Stimulated activated CD4-positive, alpha-beta T cell treated with anti-CD3 and anti-CD28 coated beads, TNF-alpha, amount 100 ng/mL, for 48 hours (primary cell): ENCODE measurements at places on chromosomes 6 and 20.

DNA sequence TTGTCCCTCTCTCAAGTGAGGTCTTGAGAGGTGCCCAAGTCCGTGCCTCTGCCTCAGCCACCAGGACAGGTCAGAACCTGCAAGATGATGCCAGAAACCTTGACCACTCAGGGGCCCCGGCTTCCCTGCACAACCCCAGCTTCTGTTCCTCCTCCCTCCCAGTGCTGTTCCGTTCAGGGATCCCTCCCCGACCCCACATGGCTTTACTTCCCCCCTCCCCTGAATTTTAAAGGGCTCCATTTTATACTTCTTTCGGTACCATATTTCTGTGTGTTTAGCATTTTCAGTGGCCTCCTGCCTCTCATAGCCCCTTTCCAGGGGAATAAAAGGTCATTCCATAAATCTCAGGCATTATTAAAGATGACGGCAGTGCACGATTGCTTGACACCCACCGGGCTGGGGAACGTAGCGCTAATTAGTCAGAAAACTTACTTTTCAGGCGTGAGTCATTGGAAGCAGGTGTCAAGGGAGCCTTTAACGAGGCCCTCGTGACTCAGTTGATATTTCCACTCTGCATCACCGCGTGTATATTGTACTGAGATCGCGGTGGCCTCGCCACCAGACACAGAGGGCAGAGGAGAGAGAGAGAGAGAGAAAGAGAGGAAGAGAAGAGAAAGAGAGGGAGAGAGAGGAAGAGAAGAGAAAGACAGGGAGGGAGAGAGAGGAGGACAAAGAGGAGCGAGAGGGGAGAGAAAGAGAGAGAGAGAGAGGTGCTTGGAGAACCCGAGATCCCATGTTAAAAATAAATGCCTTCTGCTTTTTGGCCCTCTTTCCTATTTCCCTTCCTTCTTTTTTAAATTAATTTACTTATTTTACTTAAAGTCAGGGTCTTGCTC lies 21.3 kb downstream of the KCNG1 start:
- no peak for DNase-seq

DNA sequence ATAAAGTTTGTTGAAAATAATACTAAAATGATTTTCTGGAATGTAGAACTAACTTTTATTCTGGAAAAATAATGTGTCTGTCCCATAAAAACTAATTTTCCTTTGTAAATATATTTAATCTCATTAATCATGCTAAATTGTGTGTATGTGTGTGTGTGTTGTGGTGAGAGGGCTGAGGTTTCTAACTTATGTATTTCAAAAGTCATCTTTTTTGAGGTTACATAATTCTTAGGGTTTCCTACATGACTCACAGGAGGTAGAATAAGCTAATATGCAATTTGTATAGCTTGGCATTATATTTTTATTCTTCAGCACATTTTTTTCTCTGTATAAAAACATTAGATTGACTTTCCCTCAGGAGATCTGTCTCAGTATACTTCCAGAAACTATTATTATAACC lies 64.1 kb upstream of the CLVS2 start:
- no peak for DNase-seq

GRCh38 chr20:62454904-62455636 lies 20.7 kb downstream of the GATA5 start:
- DNase-seq, result no peak

DNA sequence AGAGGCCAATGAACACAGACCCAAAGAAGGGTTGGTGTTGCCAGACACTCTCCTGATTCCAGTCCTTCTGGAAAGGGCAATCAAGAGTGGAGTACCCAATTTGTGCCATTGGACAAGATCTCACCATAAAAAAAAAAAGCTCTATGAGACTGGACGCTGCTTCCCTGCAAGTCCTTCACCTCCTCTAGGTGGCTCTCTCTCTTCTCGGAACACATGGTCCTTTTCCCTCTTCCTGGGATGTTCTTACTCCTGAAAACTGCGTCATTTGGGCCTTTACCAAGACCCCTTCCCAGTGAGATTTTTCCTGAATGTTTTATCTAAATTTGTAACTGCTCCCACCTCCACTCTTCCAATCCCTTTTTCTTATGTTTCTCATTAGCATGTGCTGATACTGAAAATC lies 280.8 kb downstream of the FOXA2 start:
- DNase-seq, result no peak

DNA sequence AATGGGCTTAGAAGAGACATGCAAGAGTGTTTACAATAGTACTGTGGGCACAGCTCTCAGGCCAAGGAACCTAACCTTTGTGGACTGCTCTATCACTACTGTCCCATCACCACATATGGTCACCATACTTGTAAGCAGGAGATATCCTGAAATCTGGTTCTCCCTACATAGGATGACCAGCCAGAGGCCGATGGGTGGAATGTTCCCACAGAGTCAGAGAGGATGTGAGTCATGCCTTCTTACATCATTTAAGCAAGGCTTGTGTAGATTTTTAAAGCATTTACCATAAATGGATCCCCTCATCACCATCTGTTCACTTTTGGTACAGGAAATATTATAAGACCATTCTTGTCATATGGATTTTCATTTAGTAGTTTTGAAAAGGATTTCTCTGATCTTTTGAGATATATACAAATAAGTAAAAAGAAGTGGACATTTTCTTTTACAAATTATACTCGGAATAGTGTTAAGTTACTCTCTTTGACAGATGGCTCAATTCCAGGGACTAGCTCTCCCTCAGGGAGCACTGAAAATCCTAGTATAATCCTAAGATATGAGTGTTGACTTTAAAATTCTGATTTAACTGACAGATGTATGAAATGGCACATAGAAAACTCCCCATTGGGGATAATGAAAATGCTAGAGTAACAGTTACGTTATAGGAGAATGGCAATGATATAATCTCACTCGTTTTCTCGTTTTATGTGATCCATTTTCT lies 6.6 kb downstream of the HTR1B start:
- DNase-seq, result no peak

DNA sequence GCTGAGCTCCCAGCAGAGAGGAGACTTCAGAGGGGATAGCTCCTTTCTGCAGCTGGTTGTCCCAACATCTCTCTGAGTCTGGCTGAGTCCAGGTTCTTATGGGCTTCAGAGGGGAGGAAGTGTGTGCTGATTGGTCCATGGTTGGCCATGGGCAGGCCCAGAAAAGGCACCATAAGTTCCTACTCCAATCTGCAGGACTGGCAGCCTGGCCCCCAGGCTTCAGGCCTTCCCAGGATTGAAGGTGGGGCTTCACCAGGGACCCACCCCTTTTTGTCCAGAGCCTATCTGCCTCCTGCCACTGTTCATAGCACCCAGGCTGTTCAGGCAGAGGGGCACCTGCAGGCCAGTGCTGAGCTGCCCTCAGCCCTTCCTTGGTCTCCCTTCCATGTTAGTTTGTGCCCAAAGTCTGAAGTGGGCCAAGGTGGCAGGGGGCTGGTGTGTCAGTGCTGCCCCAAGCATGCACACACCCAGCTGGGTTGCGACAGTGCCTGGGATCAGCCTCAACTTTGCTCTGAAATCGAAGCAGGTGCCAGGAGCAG lies 21.6 kb upstream of the TOP1 start:
- no peak for DNase-seq

DNA sequence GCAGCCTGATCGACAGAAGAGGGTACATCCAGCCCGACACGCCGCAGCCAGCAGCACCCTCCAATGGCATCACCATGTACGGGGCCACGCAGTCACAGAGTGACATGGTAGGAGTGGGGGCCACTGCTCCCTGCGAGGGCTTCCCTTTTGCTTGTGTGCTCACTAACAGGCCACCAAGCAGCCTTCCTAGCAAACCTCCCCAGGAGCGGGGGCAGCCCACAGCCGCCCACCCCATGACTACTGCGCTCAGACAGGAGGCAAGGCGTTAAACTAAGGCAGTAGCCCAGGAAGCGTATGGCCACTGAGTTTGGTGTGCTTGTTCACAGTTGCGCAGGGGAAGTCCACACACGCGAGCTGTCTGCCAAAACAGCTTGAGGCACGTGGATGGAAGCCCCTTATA lies 169.5 kb upstream of the SNX9 start:
- DNase-seq, result no peak

DNA sequence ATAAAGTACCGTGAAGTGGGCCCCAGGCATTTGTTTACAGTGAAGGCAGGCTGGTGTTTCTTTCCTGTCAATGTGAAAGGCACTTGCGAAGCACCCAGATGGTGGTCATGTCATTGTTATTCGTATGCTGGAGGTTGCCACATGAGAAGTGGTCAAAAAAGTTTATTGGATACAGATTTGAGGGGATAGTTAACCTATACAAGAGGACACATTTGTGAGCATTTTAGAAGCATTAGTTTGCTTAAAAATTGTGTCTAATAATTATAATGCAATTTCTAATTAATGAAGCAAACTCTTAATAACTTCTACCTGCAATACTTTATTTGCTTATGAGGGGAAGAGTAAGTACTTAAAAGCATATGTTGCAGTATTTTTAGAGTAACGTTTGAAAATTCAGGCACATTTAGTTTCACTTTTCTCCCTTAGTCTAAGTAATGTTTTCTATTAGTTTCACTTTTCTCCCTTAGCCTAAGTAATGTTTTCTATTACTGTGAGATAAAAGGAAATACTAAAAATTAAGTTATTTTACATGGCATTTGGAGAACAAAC lies 120.7 kb upstream of the CLDN20 start:
- DNase-seq, result no peak

GRCh38 chr20:15675813-15676484 lies 897.3 kb downstream of the KIF16B start:
- DNase-seq, result no peak

DNA sequence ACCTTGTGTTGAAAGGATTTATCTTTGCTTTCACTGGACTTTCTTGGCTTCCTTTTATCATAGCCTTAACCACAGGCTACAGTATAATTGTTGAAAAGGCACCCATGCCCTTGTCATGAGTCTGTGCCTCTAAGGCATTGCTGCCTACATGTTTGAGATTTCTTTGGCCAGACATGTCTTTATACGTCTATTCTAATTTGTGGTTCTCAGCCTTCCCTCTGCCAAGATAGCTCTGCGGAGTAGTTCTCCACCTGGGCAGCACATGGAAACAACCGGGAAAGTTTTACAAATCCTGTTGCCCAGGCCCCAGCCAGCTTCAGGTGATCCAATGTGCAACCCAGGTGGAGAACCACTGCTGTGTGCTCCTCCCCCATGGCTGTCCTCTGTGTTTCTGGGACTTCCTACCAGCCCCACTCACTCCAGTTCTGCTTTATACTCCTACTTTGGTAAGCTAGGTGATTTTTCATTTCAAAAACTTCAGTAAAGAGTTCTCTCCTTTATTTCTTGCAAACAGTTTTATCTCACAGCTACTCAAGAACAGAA lies 159.6 kb upstream of the MYLIP start:
- no peak for DNase-seq

DNA sequence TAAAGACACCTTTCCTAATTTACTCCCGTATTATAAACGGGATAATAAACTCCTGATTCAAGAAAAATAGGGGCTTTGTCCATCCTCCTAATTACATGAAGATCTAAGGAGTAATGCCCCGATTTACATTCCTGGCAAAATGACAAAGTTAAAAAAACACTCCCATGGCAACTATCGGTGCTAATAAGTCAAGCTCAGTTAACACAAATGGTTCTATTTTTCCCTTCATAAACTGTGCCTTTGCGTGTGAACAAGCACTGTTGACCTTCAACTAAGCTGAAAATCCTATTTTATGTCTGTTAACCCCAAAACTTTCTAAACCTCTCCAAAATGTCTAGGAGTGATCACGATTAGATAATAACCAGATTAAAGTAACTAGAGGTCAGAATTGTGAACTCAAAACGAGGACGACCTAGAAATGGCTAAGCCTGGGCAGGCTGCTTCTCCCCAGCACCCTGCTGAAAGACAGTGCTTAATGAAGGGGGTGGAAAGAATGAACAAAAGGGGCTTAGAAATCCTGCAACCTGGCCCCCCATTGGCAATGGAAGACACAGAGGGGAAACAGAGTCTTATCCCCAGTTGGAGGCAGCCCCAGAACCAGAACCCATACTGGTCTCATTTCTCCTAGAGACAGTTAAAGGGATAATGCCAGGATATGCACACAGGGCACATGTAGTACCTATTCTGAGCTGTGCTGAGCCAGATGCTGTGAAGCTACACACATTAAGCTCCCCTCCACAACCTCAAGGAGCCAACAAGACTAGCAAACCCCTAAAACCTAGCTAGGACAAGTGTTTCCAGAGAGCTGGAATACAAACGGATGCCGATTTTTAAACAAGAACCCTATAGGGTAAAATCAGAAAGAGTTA lies 23.0 kb downstream of the SLC23A2 start:
- DNase-seq, result no peak

DNA sequence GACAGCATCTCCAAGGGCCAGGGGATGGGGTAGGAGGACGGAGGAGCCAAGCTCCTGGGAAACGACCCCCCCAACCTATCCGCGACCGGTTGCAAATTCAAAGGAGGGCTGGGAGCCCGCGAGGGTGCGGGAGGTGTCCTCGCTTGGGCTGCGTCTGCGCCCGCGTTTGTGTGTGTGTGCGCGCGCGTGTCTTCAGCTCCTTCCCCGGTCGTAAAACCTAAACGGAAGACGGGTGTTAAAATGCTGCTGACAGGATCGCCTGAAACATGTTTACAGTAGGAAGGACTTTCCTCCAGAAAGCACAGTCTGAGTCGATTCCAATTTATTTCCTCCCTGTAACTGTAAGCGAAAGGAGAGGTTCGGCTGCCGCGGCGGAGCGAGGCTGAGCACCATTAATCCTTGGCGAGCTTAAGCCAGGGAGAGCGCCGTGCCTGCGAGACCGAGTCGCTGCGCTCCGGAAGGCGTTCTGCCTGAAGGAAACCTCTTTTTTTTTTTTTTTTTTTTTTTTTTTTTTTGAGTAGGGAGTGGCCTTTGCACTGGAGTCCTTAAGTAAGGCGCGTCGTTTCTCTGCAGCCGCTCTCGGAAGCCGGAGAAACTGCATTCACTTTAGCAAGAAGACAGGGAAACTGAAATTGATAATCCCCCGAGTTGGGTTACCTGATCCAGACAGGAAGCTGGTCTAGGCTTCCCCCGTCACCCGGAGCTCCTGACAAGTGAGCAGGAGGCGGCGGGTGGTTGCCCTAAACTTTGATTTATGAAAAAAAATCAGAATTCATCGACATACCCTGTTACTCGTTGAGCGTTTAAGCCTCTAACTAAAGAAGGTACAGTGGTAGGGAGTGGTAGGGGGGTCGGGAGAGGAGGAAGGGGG lies 4.8 kb upstream of the SOX4 start:
- DNase-seq, result no peak

DNA sequence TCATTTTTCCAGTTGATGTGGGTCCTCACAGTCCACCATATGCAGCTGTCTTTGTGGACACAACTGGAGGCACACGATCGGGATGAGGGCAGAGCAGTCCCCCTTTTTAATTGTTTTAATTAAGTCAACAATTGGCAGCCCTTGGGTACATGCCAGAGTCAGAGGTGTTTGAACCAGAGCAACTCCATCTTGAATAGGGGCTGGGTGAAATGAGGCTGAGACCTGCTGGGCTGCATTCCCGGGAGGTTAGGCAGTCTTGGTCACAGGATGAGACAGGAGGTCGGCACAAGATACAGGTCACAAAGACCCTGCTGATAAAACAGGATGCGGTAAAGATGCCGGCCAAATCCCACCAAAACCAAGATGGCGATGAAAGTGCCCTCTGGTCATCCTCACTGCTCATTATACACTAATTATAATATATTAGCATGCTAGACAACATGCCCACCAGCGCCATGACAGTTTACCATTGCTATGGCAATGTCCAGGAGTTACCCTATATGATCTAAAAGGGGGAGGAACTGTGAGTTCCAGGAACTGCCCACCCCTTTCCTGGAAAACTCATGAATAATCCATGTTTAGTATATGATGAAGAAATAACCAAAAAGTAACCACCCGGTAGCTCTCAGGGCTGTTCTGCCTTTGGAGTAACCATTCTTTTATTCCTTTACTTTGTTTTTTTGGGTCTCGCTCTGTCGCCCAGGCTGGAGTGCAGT lies 31.8 kb upstream of the BLCAP start:
- no peak for DNase-seq
